ENCODE measurements at places on chromosomes 5 and 9.

- no peak for DNase-seq
These were observed 35.2 kb upstream of the CAST start for GRCh38 chr5:96626956-96627355.

- DNase-seq: no peak
These were observed 106.2 kb downstream of the KLHL3 start for GRCh38 chr5:137629646-137630045.

- DNase-seq: no peak
These were observed 57.5 kb downstream of the ADAMTS12 start for GRCh38 chr5:33834334-33834733.

DNA sequence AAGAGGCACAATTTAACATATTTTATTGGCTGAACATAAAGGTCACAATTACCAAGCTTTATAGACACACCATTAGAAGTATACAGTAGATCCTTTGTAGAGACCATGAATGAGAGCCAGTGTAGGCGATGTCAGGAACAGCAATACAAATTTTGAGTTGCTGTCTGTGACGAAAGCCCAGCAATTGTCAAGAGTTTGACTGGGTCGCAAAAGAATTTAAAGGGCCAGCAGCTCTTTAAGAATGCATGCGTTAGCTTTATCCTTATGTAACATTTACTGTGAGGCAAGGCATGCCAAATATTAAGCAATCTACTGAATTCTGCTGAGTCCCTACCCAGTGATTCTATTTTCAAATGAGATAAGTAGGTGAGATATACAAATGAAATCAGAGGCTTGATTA lies 236.9 kb downstream of the ARRDC3 start:
- DNase-seq: no peak

GRCh38 chr5:176491101-176491502 lies 42.9 kb downstream of the FAF2 start:
- DNase-seq: no peak

- no peak for DNase-seq
These were observed 111.2 kb downstream of the EDIL3 start for GRCh38 chr5:84273517-84273883.

- DNase-seq: no peak
These were observed 5.6 kb upstream of the MGAT4B start for GRCh38 chr5:179812135-179812825.

DNA sequence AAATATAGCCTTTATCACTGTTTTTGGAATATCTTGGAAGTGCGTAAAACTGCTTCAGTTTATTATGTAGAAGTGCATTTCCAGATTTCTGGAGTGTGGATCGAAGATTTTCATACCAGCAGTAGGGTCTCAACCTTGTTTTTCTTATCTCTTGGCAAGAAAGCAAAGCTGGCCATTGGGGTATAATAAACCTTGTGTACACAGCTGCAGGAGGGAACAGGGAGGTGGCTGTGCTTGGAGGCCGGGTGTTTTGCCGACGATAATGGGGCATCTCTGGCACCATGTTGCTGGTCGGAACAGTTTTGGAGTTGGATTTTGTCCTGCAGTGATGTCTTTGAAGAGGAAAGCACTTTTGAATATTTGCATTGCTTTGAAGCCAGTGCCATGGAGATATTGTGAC lies 308.8 kb upstream of the DMRT1 start:
- no peak for DNase-seq

DNA sequence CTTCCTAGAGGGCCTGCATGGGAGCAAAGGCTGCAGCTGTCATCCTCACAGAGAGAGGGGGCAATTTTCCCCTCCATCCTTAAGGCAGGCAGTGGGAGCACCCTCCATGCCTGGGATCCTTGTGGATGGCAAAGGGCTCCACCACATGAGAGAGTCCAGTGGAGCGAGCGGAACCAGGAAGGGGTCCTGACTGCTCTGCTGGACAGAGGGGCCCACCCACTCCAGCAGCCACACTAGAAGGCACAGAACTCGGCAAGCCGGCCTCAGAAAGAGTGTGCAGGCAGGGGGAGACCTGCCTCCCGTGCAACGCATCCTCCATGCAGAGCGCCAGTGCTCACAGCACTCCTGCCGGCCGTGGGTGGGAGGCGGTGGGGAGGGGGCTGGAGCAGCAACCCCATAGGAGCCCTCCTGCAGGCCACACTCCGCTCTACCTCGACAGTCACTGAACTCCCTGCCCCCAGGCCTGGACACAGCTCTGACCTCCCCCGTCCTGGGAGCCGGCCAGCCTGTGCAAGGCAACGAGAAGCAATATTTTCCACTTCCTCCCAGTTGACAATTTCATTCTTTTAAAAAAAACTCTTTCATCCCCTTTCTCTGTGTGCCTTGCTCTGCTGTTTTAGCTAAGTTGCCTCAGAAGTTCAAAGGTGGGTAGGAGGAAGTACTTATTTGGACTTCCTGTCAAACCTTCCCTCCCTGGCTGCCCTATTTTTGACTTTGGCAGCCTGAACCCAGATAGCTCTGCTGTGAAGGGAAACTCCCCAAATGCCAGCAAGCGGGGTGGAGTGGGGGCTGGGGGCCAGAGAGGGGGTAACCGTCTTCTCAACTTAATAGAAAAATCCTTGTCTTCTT lies 5.3 kb upstream of the LCP2 start:
- DNase-seq: no peak

DNA sequence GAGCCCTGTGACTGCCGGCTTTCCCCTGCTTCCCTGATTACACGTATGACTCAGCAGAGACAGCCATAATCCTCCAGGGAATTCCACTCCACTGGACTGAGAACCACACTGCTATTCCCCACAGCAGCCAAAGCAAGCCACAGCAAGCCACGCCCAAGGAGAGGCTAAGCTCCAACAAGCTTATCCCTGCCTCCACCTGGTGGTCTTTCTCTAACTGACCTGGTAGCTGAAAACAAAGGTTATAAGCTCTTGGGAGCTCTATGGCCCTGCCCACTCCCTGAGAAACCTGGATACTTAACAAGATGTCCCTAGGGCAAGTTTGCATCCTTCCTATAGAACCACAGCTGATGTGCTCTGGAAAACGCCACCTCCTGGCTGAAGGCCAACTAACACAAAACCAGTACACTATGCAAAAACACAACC lies 613.7 kb upstream of the CDH18 start:
- no peak for DNase-seq

- DNase-seq: no peak
These were observed 2.6 kb downstream of the IER5L start for GRCh38 chr9:129175515-129175824.

DNA sequence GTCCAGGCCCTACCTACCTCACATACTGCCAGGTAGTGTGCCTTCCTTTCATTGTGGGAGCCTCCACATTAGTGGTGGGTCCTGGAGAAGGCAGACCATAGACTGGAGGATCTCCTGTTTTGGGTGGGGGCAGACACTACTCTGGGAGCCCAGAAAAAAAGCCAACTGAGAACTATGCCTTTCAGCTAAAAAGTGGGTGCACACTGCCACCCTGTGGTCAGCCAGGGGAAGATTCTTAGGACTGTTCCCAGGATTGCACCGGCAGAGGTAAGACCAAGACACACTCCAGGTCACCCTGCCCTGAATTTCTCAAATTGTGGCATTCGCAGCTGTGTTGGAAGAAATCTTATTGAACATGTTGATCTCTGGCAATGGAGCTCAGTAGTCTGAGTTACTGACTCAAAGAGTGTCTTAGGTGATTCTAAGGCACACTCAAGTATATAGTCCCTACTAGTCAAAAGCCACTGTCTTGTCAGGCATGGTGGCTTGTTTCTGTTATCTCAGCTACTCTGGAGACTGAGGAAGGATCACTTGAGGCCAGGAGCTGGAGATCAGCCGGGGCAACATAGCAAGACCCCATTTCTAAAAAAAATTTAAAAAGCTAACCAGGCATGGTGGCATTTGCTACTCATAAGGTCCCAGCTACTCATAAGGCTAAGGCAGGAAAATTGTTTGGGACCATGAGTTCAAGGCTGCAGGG lies 3.6 kb downstream of the SIGMAR1 start:
- no peak for DNase-seq

DNA sequence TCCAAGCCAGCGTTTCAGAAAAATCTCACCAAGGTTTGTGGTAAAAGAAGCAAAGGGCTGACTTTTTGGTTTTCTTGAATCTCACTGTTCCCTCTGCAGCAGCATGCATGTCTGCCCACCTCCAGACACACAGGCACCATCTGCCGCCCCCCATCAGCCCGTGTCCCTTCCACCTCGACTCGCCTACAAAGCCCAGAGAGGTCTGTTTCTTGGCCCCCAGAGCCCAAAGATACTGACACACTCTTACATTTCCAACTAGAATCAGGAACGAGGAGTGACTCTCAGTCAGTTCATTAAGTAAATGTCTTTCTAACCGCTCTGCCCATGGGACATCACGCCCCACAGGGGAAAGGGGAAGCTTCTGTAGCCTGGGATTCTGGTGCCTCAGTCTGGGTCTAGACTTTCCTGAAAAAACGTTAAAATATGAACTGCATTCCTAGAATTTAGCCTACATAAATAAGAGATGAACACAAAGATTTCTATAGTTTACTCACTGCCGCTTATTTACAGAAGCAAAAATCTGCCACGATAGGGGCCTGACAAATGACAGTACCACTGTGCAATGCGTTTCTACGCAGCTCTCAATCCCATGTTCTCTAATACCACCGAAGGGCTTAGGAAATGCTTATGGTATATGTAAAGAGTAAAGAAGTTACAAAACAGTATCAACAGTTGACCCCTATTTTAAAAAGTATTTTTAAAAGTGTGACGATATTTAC lies 4.1 kb downstream of the IL4 start:
- peak; percentile 62 for DNase-seq

GRCh38 chr5:142219146-142219545 lies 105.7 kb downstream of the SPRY4 start:
- DNase-seq: no peak

DNA sequence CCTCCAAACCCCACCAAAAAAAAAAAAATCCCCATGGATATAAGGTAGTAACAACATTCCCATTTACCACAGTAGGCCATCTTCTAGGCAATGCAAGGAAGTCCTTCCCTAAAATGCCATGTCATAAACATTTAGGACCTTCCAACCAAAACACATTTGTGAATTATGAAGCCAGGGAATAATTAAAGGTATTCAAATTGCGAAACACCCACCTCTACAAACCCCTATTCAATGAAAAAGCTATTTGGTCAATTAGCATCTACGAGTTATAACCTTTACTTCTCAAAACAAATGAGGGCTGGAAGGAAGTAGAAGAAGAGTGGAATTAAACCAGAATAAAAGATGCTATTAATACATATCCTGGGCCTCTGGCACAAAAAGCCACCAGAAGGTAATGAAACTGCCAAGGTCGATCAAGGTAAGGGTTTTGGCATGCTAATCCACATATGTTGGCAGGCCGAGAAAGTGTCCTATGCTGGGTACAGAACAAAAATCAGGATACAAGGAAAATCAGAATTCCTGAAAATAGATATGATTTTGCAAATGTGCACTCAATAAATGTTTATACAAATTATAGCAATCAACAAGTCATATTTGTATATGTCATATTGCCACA lies 47.7 kb downstream of the MTMR12 start:
- DNase-seq: no peak

DNA sequence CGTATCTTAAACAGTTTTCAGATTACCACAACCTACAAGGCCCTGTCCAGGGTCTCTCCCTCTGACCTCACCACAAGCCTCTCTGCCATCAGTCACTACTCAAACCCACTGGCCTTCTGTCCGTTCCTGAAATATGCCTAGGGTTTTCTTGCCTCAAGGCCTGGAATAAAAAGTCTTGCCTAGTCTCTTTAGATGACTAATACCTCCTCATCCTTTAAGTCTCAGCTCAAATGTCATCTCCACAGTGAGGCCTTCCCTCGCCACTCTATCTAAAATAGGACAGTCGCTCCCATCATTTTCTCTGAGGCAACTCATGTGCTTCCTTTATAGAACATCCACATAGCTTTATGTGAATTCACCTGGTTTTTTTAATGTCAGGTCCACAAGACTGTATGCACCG lies 5.2 kb downstream of the DENND1A start:
- no peak for DNase-seq

DNA sequence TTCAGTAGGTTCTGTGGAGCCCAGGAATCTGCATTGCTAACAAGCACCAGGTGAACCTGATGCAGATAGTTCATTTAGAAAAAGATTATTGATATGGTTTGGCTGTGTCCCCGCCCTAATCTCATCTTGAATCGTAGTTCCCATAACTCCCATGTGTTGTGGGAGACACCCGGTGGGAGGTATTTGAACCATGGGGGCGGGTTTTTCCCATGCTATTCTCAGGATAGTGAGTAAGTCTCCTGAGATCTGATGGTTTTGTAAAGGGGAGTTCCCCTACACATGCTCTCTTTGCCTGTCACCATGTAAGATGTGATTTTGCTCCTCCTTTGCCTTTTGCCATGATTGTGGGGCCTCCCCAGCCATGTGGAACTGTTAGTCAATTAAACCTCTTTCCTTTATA lies 212.0 kb downstream of the RAB3C start:
- DNase-seq: no peak

- no peak for DNase-seq
These were observed 29.8 kb downstream of the NEUROG1 start for GRCh38 chr5:135505973-135506372.

- no peak for DNase-seq
These were observed 150.3 kb downstream of the GOLPH3 start for GRCh38 chr5:32023816-32024215.

GRCh38 chr5:64680289-64680688 lies 10.0 kb upstream of the SHISAL2B start:
- no peak for DNase-seq

GRCh38 chr5:37867654-37868053 lies 27.8 kb upstream of the GDNF start:
- no peak for DNase-seq

DNA sequence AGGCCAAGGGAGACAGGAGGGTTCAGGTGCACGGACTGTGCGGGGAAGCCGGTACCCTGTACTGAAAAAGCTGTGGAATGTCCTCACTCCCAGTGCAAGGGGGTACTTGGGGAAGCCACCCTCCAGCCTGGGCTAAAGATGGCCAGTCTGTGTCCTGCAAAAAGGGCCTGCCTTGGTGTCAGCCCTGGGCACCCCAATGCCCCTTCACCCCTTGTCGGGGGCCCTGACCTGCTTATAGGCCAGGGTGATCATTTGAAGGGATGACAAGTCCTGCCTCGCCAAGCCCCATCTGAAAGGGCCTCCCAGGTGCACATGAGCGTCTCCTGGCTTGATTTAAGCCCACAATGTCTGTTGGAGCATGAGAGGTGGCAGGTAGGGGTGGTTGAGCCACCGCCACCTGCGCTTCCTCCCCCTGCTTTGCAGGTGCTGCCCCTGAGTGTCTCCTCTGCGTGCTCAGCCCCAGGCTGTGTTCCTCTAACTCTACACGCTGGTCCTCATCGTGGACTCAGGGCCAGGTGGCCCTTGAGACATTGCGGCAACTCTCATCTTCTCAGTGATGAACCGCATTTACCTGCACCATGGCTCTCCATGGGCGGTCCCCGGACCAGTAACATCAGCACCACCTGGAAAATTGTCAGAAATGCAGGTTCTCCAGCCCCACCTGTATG lies 97.0 kb downstream of the ANKRD33B start:
- DNase-seq: no peak

Data from osteocyte (in vitro differentiated cells).